ENCODE measurements at places on chromosomes 1 and 21. TPM values are rescaled to one million over a fixed set of nuclear protein-coding genes. Genes with fewer than 3 reads are reported as not detected.
A peak's percentile ranks its signal among the peaks of the same experiment; 100 is the strongest.

The KCNE1 gene
- 6.7 TPM for total RNA-seq

The TOR1AIP2 gene
- 65.1 TPM for total RNA-seq

The KCNA3 gene
- total RNA-seq: 2.2 TPM

The NBPF12 gene
- total RNA-seq: 16.0 TPM

The LCE6A gene
- not detected for total RNA-seq

The GLIS1 gene
- total RNA-seq: 0.59 TPM

The PEX11B gene
- total RNA-seq: 40.1 TPM

The OXCT2 gene
- 0.32 TPM for total RNA-seq

DNA sequence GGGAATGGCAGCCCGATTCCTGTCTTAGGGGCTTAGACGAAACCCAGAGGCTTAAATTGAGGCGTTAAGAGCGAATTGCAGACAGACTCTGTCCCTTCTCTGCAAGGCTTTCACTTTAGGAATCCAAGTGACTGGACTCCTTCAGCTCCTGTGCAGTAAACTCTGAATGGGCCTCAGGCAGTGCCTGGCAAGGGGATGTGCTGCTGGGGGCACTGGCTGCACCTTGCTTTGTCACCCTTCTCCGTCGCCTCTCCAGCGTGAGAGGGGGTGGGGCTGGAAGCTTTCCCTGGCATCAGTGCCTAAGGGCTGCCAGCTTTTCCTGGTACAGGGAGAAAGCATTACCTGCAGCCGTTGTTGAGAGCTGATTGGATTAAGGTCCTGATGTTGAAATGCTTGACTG is 39.9 kb upstream of the NFASC start:
- peak; percentile 33 for DNase-seq

DNA sequence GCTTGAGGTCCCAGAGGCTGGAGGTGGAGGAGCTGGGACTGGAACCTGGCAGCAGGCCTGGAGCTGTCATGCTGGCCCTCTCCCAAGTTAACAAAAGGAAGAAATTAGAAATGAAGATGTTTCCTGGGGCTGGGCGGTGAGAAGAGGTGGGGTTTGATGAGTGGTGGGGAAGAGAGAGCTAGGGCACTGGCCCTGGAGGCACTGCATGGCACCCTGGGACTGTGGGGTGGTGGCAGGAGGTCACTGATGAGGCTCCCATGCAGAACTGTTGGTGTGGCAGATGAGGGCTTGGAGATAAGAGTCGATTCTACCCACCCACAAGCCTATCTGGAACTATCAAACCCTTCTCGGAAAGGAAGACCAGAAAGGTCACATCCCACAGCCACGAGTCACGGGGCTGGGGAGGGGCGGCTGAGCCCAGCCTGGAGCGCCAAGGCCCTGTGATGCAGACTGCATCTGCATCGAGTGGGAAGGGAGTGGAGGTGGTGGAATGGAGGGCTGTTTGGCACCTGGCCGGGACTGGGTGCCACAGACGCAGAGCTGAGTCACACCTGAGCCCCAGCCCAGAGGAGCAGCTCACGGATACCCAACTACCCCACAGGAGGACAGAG is 29.4 kb downstream of the MRPL37 start:
- no peak for DNase-seq

GRCh38 chr21:33266050-33266788 is at the start of gene IL10RB:
Gene IL10RB (plus strand): TSS chr21:33266367. CDS start chr21:33266466, 99 bp downstream.
- DNase-seq: peak; percentile 54

DNA sequence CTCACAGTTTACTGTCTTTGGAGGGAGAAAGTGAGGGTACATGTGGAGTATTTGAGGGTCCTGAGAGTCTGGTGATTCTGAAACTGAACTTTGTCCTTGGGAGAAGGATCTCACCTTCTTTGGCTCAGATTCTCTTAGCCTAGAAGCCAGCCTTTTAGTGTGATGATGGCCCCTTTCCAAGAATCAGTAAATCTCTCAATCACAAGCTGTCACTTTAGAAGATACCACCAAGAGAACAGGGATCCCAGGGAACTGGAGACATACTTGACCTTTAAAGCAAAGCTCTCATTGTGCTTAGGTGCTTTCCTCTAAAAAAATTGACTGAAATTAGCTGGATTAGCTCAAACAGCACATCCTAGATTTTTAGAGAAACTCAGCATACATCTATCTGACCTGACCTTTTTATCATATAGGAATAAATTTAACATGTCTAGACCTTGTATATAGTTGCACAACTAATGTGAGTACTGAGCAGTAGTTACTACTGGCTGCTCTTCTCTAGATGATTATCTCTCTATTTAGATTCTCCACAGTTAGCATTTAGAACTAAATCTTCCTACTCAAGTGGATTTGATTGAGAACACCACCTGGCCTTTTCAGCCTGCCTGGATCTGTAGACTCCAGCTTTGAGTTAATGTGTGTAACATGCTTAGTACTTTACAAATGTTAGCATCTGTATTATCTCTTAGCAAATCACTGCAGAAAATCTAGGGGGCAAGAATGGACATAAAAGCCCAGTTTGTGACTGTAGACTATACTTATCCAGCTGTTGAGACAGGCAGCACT is 157.7 kb downstream of the MAST2 start:
- no peak for DNase-seq

GRCh38 chr1:241156231-241156965 is 200.6 kb downstream of the RGS7 start:
- no peak for DNase-seq

- no peak for DNase-seq
These were observed 1.7 kb downstream of the CLDN14 start for GRCh38 chr21:36478207-36478701.

DNA sequence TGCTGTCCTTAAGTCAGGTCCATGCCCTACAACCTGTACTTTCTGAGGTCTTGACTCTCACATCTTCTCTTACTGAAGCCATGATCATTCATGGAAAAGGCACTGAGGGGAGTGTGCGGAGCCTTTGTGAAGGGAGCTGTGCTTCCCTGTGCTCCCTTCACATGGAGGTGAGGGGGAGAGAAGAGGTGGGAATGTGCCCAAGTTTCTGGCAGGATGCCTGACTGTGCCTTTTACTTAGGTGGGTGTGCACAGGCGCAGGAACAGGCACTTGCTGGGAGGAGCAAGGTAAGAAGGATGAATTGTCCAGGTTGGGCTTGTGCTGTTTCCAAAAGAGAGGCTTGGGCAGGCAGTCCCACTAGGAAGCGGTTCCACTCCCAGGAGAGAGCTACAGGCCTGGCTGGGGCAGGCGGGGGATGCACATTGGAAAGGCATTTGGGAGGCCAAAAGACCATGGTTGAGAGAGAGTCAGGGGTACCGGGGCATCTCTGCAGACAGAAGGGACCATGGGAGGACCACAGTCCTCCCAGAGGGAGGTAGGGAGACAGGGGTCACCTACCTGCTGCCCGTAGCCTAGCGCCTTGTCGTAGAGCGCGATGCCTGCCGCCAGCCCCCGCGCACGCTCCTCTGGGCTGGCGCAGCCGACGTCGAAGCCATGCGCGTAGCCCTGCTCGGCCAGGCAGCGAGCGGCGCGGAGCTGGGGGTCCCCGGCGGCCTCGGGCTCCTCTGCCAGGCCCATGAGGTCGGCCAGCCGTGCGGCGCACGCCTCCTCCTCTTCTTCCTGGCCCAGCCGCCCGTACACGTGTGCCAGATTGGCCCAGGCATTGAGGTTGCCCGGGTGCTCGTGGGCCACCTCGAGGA is 853 bp downstream of the TTC22 start:
- no peak for DNase-seq

DNA sequence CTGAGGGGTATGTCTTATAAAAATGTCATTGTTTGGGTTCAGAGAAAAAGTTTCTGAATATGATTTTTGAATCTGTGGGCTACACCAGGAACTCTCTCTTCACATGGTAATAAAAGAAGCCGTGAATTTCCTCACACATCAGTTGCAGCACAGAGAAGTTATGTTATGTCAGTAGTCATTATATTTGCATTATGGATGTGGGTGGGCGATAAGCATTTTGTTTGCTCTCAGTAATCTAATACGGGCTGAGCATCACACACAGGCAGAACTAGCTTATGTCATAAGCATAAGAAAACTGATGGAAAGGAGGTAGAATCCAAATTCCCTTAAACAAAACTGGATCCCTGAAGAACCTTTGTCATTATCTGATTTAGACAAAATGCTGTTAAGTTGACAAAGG is 70.8 kb downstream of the PRDM2 start:
- DNase-seq: no peak

- DNase-seq: peak; percentile 89
These were observed 82.8 kb upstream of the BMP8A start for GRCh38 chr1:39408641-39409054.

GRCh38 chr1:175218786-175219434 is 26.3 kb upstream of the KIAA0040 start:
- no peak for DNase-seq

GRCh38 chr1:212452323-212453155 is 19.8 kb downstream of the NENF start:
- DNase-seq: no peak

- DNase-seq: peak; percentile 31
These were observed 32.9 kb downstream of the JAK1 start for GRCh38 chr1:64933296-64934070.

- no peak for DNase-seq
These were observed at the start of gene LRRC42 for GRCh38 chr1:53946252-53947171. Gene LRRC42 (plus strand): TSS chr1:53946350. CDS start chr1:53952000, 5,650 bp downstream.

GRCh38 chr1:154735061-154735803 is 127.2 kb upstream of the ADAR start:
- no peak for DNase-seq

- no peak for DNase-seq
These were observed 54.0 kb downstream of the APP start for GRCh38 chr21:26116456-26117011.

Measured in breast epithelium (tissue), 4 donors.